Tongue (tissue), 3 donors: ENCODE measurements at places on chromosomes 11 and 22. TPM values are rescaled to one million over a fixed set of nuclear protein-coding genes. Genes with fewer than 3 reads are reported as not detected.

ACR gene
- total RNA-seq: 3.3 TPM

OR5F1 gene
- not detected for total RNA-seq

LMO2 gene
- 16.1 TPM for total RNA-seq

CHRNA10 gene
- total RNA-seq: not detected

SMIM35 gene
- not detected for total RNA-seq

EXPH5 gene
- total RNA-seq: 8.8 TPM
